Stimulated activated CD8-positive, alpha-beta memory T cell treated with anti-CD3 and anti-CD28 coated beads, Interleukin-15, amount 100 ng/mL, for 1 hour (primary cell): ENCODE measurements at places on chromosomes 2 and 18.

DNA sequence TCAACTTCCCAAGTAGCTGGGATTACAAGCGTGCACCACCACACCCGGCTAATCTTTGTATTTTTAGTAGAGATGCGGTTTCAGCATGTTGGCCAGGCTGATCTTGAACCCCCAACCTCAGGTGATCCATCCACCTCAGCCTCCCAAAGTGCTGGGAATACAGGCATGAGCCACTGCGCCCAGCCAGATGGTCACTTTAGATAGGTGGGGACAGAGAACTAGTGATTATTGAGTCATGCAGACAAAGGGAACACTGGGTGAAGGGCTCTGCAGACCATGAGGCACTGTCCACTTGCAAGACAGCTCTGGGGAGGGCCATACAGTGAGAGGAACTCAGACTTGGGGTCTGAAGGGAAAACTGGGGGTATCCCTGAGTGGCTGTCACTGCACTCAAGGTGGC is 58.4 kb upstream of the POMC start:
- no peak for DNase-seq

DNA sequence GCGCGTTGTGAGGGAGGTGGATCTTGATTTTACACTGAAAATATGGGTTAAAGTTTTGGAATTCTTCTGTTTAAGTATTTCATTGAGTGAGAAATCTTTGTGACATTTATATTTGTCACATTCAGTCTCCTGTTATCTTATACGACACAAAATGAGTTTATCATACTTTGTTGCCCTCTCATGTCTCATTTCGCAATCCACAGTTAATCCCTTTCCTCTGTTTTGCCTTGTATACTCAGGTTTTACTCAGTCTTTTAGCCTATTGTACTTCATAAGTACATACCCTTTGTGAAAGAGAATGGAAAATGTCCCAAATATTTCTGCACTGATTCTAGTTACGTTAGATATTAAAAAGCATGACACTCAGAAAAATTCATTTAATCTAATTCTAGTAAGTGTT is 142.7 kb downstream of the ATP9B start:
- no peak for DNase-seq

- DNase-seq, result no peak
Measured at GRCh38 chr2:158965107-158965506, 3.3 kb upstream of the TANC1 start.

DNA sequence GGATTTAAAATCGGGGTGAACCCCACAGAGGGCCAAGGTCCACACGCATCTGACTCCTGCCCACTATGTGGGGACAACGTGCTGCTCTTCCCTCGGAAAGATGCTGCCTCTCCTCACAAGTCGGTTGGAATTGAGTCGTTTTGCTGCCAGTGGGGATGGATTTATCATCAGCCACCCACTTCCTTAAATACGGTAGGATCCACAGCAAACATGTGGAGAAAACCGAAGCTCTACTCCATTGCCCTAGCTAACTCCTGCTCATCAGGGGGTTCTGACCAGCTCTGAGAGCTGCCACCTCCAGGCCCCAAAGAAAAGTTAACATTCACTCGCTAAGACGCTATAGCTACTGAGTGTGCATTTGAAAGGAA is 80.9 kb downstream of the CHRNA1 start:
- no peak for DNase-seq
